ENCODE measurements at places on chromosomes 3 and 15. TPM values are rescaled to one million over a fixed set of nuclear protein-coding genes. Genes with fewer than 3 reads are reported as not detected.

Gene ALDH1A2
- total RNA-seq, result 2.7 TPM

Gene HDC
- total RNA-seq, result 0.42 TPM

Gene OCA2
- total RNA-seq, result 0.17 TPM

Gene PAQR5
- total RNA-seq, result 0.39 TPM

Gene LTK
- total RNA-seq, result 0.22 TPM

Gene SYNPR
- not detected for total RNA-seq

Gene CACNA1D
- 0.28 TPM for total RNA-seq

Gene BCL2A1
- 1.1 TPM for total RNA-seq

Gene CSNK1G1
- total RNA-seq, result 8.1 TPM

Gene ACP3
- not detected for total RNA-seq

Gene LMAN1L
- not detected for total RNA-seq

Gene CDHR4
- total RNA-seq, result not detected

Gene HYAL1
- 10.6 TPM for total RNA-seq

Data from psoas muscle (tissue), 8 donors.